GM12891 (cell line): ENCODE measurements at places on chromosomes 4 and X.
A peak's percentile ranks its signal among the peaks of the same experiment; 100 is the strongest.

DNA sequence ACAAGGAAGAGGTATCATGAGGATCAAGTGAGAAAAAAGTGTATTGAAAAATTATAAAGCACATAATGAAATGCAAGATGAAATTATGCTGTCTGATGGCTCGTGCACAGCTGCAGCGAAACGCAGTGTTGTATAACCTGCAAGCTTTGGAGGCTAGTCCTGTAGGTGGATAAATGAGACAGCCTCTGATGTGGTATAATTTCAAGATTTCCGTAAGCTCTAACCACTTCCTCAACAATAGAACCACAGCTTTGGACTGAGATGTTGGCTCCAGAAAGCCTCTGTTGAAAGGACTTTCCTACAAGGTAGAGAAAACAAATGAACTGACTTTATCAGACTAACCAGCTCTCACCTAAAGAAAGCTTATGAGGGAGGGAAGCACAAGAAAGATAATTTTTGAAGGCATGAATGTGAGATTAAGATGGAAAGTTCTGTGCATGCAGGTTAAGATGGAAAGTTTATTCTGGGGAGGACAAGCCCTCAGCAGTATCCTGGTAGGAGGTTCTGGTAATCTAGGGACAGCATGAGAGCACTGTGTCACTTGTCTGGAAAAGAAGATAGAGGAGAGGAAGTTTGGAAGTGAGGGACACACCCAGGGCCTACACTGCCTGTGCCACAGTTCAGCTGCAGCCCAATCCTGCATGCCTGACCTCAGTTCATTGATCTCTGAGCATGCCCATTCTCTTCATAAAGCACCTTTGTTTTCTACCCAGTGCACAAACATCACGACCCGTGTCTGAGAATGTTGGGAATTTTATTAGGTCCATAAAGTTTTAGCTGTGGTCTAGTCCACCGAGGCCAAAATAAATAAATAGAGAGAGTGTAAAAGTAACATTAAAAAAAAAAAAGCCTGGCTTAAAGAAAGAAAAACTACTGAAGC is 161.5 kb upstream of the SFRP2 start:
- DNase-seq: no peak

DNA sequence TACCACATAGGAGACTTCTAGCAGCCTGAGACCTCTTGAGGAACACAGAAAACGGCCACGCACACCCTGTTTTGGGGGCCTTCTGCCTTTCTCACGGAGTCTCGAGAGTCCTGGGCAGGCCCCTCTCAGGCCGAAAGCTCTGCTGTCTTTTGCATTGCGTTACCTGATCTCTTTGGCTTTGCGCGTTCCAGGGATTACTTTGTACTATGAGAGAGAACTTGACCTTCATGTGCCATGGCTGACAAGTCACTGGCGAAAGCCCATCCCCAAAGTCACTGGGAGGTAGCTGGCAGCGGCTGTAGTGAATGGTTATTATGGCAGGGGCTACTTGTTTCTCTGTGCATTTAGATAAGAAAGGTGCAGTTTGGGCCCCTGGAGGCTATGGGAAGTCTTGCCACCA is 8.0 kb upstream of the NAT8L start:
- DNase-seq: no peak

DNA sequence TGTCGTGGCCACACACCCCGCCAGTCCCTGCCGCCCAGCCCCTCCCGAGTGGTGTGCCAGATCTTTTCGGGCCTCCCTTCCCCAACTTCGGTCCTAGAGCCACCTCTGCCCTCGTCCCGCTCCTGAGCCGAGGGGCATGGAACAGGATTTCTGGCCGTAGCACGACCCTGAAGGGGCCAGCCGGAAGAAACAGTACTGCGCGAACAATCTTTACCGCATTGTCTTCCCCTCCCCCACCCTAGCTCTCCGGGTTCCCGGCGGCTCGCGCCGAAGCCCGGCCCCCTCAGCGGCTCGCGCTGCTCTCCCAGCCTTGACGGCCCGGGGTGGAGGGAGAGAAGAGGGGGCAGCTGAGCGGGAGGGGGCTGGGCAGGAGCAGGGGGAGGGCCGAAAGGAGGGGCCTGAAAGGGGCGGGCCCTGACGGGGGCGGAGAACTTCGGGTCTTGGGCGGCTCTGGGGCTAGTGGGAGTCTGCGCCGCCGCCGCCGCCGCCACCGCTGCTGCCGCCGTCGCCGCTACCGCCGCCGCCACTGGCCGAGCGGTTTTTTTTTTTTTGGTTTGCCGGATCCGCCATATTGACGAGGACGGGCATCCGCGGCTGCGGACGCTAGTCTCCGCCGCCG is at the start of gene USP9X:
Gene USP9X (plus strand): TSS at position 553 of the 619 bp plus-strand sequence. CDS start 38,184 bp downstream, outside the sequence.
- peak; percentile 38 for DNase-seq

DNA sequence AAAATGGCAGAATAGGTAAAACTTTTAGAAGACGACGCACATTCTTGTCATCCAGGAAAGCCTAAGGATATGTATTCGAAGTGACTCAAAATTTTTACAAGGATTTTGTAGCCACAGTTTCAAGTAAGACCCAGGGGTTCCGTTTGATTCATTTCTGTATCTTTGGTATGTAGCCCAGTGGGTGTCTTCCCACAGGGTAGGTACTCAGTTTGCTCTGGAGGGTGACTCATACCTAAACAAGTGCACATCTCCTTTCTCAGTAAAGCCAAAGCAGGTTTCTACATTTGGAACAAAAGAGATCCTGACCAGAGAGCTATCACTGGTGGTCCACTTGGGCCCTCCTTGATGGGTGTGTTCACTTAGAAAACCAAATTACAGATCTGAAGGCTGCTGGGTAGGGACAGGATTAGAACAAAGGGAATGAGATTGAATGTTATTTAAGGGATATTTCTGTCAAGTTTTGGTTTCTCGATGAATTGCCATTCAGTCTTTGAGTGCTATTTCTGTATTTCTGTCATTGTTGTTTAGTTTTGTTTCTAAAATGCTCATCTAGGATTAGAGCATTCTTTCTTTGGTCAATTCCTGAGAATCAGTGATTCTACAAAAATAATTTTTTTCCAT is 56.1 kb downstream of the PLS3 start:
- DNase-seq: peak; percentile 1

GRCh38 chrX:9327747-9328145 is 137.1 kb upstream of the TBL1X start:
- DNase-seq: no peak

DNA sequence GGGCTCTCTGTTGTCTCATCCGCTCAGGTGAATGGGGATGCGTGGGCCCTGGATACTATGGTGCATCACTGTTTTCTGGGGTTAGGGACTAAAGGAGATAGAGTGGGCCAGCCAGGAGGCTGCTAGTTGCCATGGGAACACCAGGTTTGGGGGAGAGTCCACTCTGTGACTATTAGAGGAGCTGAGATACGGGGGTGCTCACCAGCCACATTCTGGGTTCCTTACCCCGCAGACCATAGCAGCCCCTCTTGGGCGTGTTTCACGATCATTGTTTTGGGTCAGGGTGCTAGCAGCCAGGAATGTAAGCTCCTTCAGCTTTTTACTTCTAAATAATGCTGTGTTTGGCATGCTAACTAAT is 4.6 kb downstream of the EFNB1 start:
- no peak for DNase-seq

DNA sequence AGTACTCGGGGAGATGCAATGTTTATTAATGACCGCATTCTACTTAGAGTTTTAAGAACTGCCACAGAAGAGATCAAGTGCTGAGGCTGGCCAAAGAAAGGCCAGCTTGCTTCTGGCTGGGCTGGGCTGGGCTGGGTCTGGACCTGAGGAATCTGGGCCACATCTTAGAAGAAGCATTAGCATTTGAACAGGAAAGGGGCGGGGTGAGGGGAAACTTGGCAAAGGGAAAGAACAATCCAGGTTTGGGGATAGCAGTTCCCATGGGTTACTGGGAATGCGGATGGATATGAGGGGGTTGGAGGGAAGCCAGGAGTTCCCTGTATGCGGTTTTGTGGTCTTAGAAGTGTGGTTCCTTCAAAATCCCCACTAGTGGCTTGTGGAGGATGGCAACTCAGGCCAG is 83.3 kb downstream of the CLDN34 start:
- DNase-seq: no peak

DNA sequence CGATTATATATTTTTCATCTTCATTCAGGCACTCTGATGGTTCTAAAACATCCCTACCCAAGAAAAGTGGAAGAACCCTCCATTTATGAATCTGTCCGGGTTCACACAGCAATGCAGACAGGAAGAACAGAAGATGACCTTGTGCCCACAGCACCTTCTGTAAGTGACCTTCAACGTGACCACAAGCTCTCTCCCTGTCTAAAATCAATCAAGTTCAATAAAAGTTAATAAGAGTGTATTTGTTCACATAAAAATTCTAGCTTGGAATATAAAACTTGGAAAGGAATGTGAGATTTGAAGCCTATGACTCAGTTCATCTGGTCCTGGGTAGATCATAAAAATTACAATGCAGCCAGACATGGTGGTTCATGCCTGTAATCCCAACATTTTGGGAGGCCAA is 36.6 kb downstream of the DAPP1 start:
- no peak for DNase-seq

GRCh38 chr4:2795300-2795892 is 2.5 kb downstream of the SH3BP2 start:
- no peak for DNase-seq

DNA sequence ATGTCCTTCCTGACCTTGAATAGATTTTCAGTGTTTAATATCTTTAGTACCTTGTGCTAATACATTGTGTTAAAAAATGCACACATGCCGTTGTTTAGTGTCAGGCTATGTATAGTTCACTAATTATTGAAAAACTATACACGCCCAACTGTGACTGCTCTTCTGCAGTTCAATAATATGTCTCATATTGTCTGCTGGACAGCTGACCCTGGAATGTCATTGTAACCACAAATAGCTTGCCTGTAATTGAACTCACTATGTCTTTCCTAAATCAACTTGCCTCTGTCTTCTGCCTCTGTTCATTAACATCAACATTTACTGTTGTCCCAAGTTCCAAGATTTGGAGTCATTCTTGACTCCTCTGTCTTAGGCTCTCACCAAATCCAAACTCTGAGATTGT is 114.5 kb downstream of the TMA16 start:
- DNase-seq: no peak

DNA sequence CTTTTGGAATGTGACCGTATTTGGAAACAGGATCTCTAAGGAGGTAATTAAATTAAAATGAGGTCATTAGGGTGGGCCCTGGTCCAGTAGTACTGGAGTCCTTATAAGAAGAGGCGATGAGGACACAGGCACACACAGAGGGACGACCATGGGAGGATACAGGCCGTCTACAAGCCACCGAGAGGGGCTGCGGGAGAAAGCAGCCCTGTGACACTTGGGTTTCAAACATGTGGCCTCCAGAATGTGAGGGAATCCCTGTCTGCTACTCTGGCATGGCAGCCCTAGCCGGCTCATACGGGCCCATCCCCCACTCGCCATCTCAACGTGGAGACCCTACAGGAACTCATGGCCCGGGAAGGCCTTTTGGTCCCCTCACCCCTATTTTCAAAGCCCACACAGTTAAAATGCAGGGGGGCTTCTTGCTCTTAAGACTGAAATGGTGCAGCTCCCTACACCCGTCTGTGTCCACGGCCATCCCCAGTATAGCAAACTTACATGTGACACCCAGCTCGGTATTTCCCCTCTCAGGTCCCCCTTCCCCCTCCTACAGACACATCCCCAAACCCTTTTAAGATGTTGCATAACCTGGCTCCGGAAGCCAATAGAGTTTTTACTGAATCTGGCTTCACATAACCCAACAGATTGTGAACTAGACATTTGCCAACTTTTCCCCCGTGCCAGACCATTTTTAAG is 124.1 kb upstream of the TBL1X start:
- no peak for DNase-seq

- no peak for DNase-seq
Observed at GRCh38 chrX:116009861-116010710, 160.5 kb upstream of the AGTR2 start.

DNA sequence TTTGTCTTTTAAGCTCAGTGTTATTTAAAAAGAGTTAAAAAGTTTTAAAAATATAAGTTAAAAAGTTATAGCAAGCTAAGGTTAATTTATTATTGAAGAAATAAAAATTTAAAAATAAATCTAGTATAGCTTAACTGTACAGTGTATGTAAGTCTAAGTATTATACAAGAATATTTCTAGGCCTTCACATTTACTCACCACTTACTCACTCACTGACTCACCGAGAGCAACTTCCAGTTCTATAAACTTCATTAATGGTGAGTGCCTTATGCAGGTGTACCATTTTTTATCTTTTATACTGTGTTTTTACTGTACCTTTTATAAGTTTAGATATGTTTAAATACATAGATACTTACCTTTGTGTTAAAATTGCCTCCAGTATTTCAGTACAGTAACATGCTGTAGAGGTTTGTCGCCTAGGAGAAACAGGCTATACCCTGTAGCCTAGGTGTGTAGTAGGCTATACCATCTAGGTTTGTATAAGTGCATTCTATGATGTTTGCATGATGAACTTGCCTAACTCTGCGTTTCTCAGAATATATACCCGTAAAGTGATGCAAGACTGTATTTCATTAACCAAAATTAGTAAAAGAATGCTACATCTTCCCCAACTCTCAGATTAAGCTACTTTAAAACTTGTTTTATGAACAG is 202.9 kb downstream of the CFAP299 start:
- DNase-seq: no peak

- no peak for DNase-seq
Observed at GRCh38 chrX:97306771-97307470, 423.2 kb downstream of the RPA4 start.

GRCh38 chr4:162497564-162498167 is 333.9 kb upstream of the FSTL5 start:
- peak; percentile 10 for DNase-seq

DNA sequence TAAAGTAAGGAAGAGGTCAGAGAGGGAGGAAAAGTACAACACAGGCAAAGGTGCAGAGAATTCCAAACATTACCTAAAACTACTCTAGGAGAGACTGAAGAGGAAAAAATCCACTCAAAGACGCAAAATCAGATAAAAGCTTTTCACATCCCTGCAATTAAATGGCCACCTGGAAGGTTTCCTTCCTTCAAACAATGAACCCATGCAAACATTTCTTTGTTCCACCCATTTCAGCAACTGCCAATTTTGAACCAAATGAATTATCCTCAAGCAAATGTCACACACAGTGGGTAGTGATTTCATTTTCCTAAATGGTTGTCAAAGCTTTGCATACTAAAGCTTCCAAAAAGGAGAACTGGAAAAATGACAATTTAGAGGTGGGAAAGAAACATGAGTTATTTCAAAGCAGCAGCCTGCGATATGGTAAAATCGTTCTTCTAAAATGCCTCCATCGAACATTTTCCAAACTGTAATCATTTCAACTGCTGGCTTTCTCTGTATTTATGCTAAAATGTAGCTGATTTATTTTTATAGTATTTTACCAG is 45.0 kb downstream of the APBB2 start:
- DNase-seq: no peak

GRCh38 chrX:13899607-13900006 is 82.7 kb upstream of the GPM6B start:
- no peak for DNase-seq

GRCh38 chr4:1593881-1594345 is 90.2 kb downstream of the FAM53A start:
- no peak for DNase-seq
